ENCODE measurements at places on chromosomes 5 and 9.

- DNase-seq = no peak
Measured at GRCh38 chr5:166083183-166083959, 2208.1 kb upstream of the WWC1 start.

DNA sequence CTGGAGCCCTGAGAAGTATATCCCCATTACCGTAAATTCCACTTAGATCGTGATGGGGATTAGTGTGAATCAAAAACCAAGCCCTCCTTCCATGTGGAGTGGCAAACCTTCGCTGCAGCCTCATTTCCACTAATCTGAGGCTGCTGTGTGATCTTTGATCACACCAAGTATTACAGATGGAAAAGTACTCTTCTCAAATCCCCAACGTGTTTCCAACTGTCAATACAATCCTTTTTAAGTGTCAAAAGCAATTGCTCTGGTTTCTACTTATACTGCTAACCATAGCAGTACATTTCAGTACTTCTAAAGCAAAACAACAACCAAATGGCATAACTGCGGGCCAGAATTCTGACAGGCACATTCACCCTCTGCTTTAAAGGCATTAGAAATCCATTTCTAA lies 307.7 kb upstream of the ADAMTS16 start:
- no peak for DNase-seq

DNA sequence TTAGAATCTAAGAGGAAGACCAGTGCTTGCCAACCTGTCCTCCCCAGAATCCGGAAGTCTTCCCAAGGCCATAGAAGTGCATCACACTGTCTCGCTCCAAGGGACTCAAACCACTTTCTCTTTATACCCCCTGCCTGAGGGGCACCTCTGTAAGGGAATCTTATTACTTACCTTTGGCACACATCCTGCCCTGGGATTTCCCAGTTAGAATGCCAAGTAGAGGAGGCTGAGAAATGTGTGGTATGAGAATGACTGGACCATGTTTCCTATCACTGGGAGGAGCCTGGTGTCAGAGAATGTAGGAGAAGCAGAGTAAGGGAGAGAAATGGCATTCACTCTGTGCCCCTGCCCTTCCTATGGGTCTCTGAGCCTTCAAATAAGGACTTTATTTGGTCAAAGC lies 85.8 kb downstream of the AOPEP start:
- no peak for DNase-seq

DNA sequence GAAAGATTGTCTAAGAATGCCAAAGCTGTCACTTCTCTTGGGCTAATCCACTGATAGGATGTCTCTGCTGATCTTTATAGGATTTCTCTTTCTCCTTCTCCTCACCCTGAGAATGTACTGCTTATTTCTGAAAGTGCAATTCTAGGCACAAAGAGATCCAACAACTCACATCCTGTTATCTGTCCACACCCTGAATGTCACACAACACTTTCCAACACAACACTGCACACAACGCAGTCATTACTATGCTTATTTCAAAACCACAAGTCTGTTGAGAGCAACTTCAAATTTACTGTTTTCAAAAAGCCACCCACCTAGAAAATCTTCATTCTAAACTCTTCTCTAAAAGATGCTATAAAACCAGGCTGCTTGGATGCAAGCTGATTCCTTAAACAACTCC lies 215.0 kb downstream of the ROR2 start:
- no peak for DNase-seq

DNA sequence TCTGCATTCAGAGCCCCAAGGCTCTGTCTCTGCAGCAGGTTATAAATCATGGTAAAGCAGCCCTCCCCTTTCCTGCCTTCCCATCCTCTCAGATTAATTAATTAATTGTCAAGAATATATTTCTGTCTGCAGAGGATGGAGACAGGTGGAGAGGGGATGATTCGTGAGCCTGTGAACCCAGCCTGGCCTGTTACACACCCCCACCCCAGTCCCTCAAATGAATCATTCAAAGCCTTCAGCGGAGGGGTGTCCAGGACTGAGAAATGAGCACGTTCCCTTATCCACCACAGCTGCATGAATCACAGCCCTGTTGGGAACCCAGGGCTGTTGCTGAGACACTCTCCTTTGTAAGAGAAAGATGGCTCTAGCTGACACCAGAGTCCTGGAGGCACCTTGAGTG lies 56.0 kb downstream of the NIPAL4 start:
- no peak for DNase-seq

DNA sequence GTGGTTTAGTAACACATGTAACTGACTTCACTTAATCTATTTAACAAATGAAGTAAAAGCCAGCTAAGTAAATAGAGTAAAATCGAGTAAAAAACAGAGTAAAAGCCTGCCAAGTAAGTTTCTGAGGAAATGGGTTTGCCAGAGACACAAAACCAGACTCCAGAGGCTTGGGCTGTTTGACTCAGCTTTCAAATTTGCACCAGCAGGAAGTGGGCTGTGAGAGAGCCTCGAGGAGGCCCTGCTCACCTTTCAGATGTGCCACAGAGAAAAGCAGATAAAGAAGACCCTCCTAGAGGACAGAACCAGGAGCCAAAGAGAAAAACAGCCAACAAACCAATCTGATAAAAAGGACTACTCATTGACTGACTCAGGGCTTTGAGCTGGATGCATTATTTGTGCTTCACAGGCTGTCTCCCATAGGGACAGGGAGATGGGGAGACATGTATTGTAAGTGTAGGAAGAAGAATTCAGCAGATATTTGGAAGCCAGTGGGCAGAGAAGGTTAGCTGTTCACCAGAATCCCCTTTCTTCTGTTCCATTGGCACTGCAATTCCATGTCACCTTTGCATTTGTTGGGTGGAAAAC lies 14.4 kb upstream of the AMACR start:
- DNase-seq = peak; percentile 9

- no peak for DNase-seq
Measured at GRCh38 chr9:114190563-114190905, 35.2 kb downstream of the COL27A1 start.

DNA sequence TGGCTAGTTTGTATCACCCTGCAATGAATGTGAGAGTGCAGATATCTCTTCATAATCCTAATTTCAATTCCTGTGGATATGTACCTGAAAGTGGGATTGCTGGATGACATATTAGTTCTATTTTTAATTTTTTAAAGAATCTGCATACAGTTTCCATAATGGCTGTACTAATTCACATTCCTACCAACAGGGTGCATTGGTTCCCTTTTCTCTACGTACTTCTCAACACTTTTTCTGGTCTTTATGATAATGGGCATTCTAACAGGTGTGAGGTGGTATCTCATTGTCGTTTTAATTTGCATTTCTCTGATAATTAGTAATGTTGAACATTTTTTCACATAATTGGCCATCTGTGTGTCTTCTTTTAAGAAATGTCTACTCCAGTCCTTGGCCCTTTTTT lies 927.5 kb downstream of the DTWD2 start:
- no peak for DNase-seq

- DNase-seq = no peak
Measured at GRCh38 chr5:594226-594860, 17.8 kb upstream of the CEP72 start.

Data from GM06990 (cell line).